ENCODE measurements at places on chromosomes 6 and 20. TPM values are rescaled to one million over a fixed set of nuclear protein-coding genes. Genes with fewer than 3 reads are reported as not detected.
A peak's percentile ranks its signal among the peaks of the same experiment; 100 is the strongest.

DNA sequence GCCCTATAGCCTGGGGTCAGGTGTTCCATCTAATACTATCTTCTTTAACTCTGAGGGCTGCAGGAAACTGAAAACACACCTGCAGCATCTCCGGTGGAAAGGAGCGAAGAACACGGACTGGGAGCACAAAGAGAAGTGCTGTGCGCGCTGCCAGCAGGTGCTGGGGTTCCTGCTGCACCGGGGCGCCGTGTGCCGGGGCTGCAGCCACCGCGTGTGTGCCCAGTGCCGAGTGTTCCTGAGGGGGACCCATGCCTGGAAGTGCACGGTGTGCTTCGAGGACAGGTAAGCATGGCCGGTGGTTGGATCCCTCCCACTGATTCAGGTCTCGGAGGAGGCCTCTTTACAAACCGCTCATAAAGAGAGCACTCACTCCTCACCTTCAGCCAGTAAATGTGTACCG lies 15.5 kb downstream of the SYTL3 start:
- no peaks in the 10 kb centered on the region for H3K4me1 ChIP-seq
- no peak for DNase-seq
- H3K36me3 ChIP-seq: no peaks in the 10 kb centered on the region
- no peak overlapping the region for H3K27ac ChIP-seq
- H3K27me3 ChIP-seq: no peaks in the 10 kb centered on the region
- H3K4me3 ChIP-seq: no peak overlapping the region

GRCh38 chr6:108944707-108945680 lies 96.8 kb downstream of the ARMC2 start:
- no peaks in the 10 kb centered on the region for H3K27me3 ChIP-seq
- no peaks in the 10 kb centered on the region for H3K36me3 ChIP-seq
- peak overlapping the region; percentile 2 for H3K4me3 ChIP-seq
- H3K4me1 ChIP-seq: peaks cover 18% of the 10 kb centered on the region
- DNase-seq: peak; percentile 89
- H3K27ac ChIP-seq: peak overlapping the region; percentile 95

AFDN gene
- 93.5 TPM for total RNA-seq

KCNK16 gene
- not detected for total RNA-seq

XKR7 gene
- total RNA-seq: 0.14 TPM

Measured in uterus (tissue), 4 donors.